ENCODE measurements at places on chromosomes 5 and 9.

DNA sequence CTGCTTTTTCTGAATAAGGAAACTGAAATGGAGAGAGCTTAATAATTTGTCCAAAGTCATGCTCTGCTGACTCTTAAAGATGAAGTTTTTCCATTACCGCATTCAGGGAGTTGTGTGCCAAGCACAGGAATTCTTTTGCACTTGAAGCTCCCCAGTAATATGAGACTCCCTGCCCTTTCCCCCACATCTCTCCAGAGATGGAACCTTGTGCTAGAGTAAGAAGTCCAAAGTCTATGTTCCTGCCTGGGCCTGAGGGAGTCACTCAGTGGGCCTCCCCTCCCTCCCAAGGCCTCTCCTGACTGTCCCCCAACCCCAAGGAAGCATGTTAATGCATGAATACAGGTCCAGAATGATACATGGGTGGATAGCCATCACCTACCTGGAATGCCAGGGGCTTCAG, 173.3 kb upstream of the SEMA6A start:
- DNase-seq = no peak

- no peak for DNase-seq
Measured at GRCh38 chr5:89133129-89133528, 250.1 kb upstream of the MEF2C start.

DNA sequence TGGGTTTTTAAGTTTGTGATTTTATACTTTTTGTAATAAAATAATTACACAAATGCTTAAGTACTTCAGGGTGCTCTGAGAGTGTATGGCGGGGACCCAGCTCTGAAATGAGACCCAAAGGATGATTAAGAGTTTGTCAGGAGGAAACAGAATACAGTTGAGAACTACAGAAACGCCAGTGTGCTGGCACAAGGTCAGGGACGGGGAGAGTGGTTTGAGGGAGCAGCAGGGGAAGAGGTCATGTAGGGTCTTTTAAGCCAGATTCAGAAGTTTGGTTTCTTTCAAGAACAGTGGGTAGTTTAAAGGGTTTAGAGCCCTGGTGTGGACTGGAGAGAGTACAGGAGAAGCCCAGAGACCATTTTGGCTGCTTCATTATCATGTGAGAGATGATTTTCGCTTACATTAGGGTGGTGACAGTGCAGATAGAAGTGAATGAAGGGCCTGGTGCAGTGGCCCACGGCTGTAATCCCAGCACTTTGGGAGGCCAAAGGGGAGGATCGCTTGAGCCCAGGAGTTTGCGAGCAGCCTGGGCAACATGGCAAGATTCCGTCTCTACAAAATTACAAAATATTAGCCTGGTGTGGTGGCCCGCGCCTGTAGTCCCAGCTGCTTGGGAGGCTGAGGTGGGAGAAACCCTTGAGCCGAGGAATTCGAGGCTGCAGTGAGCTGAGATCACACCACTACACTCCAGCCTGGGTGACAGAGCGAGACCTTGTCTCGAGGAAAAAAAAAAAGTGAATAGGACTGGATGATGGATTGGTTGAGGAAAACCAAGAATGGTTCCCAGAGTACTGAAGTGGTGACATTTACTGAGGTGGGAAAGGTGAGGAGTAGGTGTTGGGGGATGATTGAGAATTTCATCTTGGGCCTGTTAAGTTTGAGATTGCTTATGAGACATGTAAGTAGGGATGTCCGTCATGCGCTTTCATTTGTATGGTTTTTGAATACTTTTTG, 1.4 kb upstream of the ETF1 start:
- DNase-seq = no peak

DNA sequence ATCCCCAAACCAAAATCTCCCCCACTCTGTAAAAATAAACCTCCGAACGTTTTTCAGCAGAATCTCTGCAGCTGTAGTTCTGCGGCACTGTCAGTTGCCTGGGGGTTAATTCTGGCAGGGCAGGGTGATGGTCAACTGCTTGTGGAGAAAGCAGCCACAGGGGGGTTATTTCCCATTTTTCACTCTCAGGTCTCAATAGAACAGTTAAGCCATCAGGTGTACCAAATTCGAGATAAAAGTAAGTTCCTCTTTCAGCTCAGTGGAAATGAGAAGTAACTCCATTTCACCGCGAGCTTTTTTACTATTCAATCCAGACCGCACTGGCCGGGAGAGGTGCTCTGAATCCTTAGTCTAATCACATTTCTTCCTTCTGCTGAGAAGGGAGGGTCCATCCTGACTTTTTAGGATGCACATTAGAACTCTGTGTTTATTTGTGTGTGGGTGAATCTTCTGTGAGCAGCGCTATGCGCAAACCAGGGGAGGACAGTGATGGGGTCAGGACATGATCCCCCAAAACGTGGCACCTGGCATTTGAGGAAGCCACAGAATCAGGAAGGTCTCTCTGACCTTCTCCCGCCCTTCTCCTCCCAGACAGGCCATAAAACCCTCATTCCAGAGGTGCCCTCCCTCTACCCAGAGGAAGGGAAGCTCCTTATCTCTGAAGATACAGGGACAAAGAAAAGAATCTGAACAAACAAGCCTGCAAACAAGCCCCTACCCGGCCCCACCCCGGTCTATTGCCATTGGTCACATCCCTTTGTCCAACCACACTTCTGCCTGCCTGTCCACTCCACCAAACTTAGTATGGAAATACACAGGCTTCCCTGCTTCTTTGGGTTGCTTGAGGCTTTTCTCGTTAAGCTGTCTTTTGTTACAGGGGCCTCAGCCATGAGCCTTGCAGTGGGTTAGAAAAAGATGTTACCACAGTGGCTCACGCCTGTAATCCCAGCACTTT, 229.0 kb downstream of the ROR2 start:
- no peak for DNase-seq

DNA sequence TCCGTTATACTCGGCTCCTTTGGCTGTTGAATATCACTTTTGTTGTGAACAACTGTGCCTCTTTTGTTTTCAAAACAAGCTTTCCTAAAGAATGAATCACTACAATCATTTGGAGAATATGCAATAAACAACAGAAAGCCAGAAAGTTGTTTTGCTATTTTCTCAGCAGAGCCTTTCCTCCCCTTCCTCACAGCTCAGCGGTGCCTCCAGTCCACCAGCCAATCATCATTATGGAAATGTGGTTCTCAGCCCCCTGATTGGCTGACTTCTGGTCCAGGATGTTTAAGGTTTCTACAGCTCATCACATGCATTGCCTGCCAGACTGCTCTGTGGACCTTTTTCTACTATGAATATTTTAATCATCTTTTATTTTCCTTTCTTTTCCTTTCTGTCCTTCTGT, 9.1 kb upstream of the ZNF608 start:
- peak; percentile 23 for DNase-seq

DNA sequence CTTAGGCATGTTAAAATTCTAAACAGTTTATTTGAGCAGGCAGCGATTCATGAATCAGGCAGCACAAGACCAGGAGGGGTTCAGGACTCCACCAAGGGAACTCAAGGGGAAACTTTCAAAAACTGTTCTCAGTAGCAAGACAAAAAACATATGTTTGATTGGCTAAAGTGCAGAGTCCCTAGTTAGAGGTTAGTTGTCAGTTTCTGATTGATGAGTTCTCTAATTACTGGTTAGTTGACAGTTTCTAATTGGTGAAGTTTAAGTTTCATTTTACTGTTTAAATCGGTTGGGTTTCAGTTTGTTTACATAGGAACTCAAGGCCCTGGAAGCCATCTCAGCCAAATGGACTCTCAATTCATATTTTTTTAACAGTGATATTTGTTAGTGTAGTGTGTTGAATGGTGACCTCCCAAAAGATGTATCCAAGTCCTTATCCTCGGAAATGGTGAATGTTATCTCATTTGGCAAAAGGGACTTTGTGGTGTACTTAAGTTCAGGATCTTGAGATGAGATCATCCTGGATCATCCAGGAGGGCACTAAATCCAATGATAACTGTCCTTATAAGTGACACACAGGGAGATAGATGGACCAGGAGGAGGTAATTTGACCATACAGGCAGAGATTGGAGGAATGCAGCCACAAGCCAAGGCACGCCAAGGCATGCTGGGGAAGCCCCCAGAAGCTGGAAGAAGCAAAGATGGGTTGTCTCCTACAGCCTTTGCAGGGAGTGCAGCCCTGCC, 219.2 kb upstream of the RAI14 start:
- no peak for DNase-seq

DNA sequence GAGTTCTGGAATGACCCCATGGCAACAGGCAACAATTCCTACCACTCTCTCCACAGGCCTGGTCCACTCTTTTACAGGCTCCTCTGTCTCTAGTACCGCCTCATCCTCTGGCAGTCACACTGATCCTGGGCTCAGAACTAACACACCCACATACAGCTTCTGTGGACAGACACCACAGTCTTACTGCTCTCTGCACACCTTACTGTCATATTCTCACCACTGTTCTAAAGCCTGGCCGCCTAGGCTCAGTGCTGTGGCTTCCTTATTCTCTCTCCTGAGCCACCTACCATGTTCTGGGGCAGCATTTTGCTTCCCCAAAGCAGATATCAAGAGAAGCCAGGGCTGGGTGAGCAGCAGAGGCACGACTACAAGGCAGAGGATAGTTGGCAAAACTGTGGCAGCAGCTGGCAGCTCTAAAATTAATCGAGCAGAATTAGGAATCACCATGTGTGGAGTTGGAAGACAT, 14.8 kb downstream of the REEP5 start:
- DNase-seq = no peak

GRCh38 chr5:136043551-136043950, 14.8 kb downstream of the TGFBI start:
- no peak for DNase-seq

- peak; percentile 28 for DNase-seq
Measured at GRCh38 chr9:109705515-109705914, 74.5 kb upstream of the PALM2AKAP2 start.

- DNase-seq = no peak
Measured at GRCh38 chr5:172633403-172633970, 7.6 kb upstream of the NEURL1B start.
